ENCODE measurements at places on chromosomes 3 and 15. TPM values are rescaled to one million over a fixed set of nuclear protein-coding genes. Genes with fewer than 3 reads are reported as not detected.

Gene GPR15
- total RNA-seq = not detected

Gene TIGIT
- total RNA-seq = not detected

Gene FAM131A
- total RNA-seq = 62.6 TPM

Gene CMTM6
- total RNA-seq = 20.0 TPM

Gene NR2F2
- 5.6 TPM for total RNA-seq

Gene GOLGA8H
- total RNA-seq = 1.3 TPM

Gene ACKR2
- total RNA-seq = not detected

Gene ARNT2
- 69.2 TPM for total RNA-seq

Gene KBTBD13
- total RNA-seq = not detected

Gene STAB1
- total RNA-seq = 11.9 TPM

Gene SLC22A14
- 1.3 TPM for total RNA-seq

Gene EXD1
- total RNA-seq = 0.63 TPM

Gene INSYN1
- 28.5 TPM for total RNA-seq

Gene CD86
- 0.94 TPM for total RNA-seq

Gene FOXB1
- not detected for total RNA-seq

Gene CTDSPL
- total RNA-seq = 20.7 TPM

Gene CCDC14
- 203 TPM for total RNA-seq

Gene IQCF5
- total RNA-seq = not detected

Gene THAP10
- total RNA-seq = 4.1 TPM

Gene ARHGAP11A
- 15.3 TPM for total RNA-seq

Gene SPG11
- 156 TPM for total RNA-seq

Gene MED12L
- total RNA-seq = 21.0 TPM

Gene TTLL13
- total RNA-seq = not detected

Gene CADPS
- total RNA-seq = 418 TPM

Gene GOLGA8Q
- total RNA-seq = 1.9 TPM

Gene GREM1
- total RNA-seq = 2.8 TPM

Gene NTRK3
- total RNA-seq = 95.2 TPM

Gene OXTR
- 2.5 TPM for total RNA-seq

Gene FBLN2
- total RNA-seq = 4.1 TPM

Gene CLDN18
- total RNA-seq = not detected

Gene LXN
- 9.7 TPM for total RNA-seq

Gene RYR3
- total RNA-seq = 48.8 TPM

Gene EIF4A2
- total RNA-seq = 1,078 TPM

Gene ANKUB1
- total RNA-seq = 0.63 TPM

Gene SLC51B
- total RNA-seq = not detected

Gene OIP5
- 3.4 TPM for total RNA-seq

Gene RSL24D1
- total RNA-seq = 99.8 TPM

Gene RAB43
- total RNA-seq = 2.8 TPM
